ENCODE measurements at places on chromosomes 1 and 21. TPM values are rescaled to one million over a fixed set of nuclear protein-coding genes. Genes with fewer than 3 reads are reported as not detected.

DNA sequence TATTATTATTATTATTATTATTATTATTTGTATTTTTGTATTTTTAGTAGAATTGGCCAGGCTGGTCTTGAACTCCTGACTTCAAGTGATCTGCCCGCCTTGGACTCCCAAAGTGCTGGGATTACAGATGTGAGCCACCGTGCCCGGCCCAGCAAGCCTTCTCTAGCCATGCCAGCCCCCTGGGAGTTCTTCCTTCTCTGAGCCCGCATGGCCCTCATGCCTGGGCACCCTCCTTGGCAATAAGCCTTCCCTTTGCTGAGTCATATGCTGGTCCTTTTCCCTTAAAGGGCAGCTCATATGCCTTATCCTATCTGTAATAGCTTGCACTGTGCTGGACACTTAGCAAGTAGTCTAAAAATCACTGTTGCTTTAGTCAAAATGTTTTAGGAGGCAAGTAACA is 8.5 kb upstream of the NBL1 start:
- H3K4me3 ChIP-seq = no peak overlapping the region
- H3K27me3 ChIP-seq = peaks cover 1% of the 10 kb centered on the region
- no peak overlapping the region for H3K27ac ChIP-seq
- DNase-seq = no peak

DNA sequence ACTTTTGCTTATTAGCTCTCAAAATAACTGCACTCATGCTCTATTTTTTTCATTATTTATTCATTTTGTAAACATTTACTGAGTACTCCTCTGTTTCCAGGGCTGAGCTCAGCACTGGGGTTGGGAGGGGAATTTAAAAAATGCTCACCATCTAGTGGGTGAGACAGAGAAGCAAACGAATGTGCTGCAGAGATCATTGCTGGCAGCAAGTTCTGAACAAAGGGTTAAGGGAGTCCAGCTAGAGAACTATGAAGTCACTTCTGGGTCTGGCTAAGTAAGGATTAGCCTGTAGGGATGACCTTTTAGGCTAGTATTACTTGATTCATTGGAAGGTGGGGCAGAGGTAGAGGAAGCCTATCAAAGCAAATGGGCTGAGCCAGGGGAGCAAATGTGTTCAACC is 99.1 kb upstream of the ZNF644 start:
- no peaks in the 10 kb centered on the region for H3K27me3 ChIP-seq
- H3K4me1 ChIP-seq = peaks cover 11% of the 10 kb centered on the region
- no peak overlapping the region for H3K27ac ChIP-seq
- no peaks in the 10 kb centered on the region for H3K36me3 ChIP-seq
- H3K4me3 ChIP-seq = no peak overlapping the region
- no peak for DNase-seq

GRCh38 chr1:161260376-161261260 is 2.1 kb downstream of the PCP4L1 start:
- peaks cover 43% of the 10 kb centered on the region for H3K27me3 ChIP-seq
- no peak overlapping the region for H3K27ac ChIP-seq
- DNase-seq = no peak
- peaks cover 17% of the 10 kb centered on the region for H3K4me1 ChIP-seq
- H3K4me3 ChIP-seq = no peak overlapping the region

- H3K27ac ChIP-seq = no peak overlapping the region
- H3K4me1 ChIP-seq = peaks cover 8% of the 10 kb centered on the region
- H3K4me3 ChIP-seq = no peak overlapping the region
- H3K27me3 ChIP-seq = no peaks in the 10 kb centered on the region
These were observed 16.4 kb downstream of the COG2 start for GRCh38 chr1:230658691-230659090.

GRCh38 chr1:193709607-193710006 is 523.2 kb upstream of the B3GALT2 start:
- no peaks in the 10 kb centered on the region for H3K4me1 ChIP-seq
- no peak overlapping the region for H3K27ac ChIP-seq
- H3K36me3 ChIP-seq = no peaks in the 10 kb centered on the region
- H3K4me3 ChIP-seq = no peak overlapping the region
- DNase-seq = no peak

DNA sequence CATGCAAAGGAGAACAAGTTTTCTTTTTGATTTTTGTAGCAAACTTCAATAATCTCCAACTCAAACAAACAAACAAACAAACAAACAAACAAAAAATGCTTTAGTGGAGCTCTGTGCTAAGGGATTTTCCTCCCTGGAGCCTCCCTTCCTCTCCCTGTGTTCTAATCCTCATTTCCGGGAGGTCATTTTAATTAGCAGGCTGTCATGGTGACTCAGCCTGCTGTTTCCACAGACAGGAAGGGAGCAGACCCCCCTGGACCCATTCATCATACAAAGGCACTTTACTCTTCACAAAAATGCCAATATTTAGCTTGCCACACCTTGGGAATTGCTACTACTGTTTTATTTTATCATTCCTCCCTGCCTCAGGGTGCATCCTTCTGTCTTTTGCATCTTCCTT is 61.0 kb upstream of the SPATA6 start:
- H3K27me3 ChIP-seq = no peaks in the 10 kb centered on the region
- no peak overlapping the region for H3K4me3 ChIP-seq
- H3K4me1 ChIP-seq = peaks cover 23% of the 10 kb centered on the region
- H3K36me3 ChIP-seq = no peaks in the 10 kb centered on the region
- peak; percentile 30 for DNase-seq
- peak overlapping the region; percentile 36 for H3K27ac ChIP-seq

DNA sequence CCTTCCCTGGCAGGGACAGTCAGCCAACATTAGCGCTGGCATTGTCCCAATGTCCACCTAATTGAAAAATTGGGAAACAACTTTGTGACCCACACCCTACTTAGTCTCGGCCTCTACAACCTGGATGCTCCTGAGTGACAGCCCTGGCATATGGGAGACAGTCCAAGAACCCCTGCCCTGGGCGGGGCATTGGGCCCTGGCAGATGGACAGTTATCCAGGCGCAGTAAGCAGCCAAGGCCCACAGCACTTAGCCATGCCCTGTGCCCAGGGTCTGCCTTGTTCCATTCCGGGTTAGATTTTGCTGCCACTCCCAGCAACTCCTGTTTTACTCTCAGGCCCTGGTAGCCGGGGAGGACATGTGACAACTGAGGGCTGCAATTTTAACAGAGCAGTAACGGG is 50.3 kb downstream of the NFASC start:
- DNase-seq = no peak
- H3K36me3 ChIP-seq = no peaks in the 10 kb centered on the region
- no peak overlapping the region for H3K27ac ChIP-seq
- H3K4me3 ChIP-seq = no peak overlapping the region
- no peaks in the 10 kb centered on the region for H3K27me3 ChIP-seq

GRCh38 chr1:160859166-160859565 is 3.5 kb downstream of the CD244 start:
- no peak overlapping the region for H3K4me3 ChIP-seq
- H3K4me1 ChIP-seq = no peaks in the 10 kb centered on the region
- no peaks in the 10 kb centered on the region for H3K36me3 ChIP-seq
- DNase-seq = no peak

DNA sequence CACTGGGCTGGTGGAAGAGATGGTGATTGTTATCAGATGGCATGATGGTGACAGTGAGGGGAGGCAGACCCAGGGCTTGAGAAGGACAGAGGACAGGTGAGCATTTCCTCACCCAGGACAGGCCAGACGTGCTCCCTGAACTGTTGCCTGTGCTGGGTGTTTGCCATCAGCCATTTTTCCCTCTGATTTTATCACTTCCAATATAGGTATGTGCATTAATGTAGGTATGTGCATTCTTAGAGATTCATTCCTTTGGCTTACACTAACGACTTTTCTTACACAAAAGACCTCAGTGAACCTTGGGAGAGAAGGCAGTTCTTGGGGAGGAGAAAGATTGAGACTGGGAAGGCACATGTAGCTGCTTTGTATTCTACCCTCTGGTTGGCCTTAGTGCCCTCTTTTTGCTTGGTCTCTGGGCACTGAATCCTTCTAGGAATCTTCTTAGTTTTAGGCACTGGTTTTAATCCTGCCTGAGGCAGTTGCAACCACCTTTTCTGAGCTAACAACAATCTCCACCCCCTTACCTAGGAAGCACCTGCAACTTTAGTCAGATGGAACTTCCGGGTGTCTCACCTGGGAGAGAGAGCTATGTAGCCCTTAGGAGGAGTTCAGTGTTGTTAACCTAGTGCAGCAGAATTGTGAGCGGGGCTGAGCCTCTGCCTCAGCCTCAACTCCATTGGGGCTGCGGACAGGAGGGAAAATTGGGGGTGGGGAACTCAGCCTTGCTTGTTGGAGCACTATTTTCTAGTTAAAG is 30.9 kb downstream of the C1orf116 start:
- H3K4me3 ChIP-seq = no peak overlapping the region
- no peaks in the 10 kb centered on the region for H3K27me3 ChIP-seq
- H3K27ac ChIP-seq = no peak overlapping the region
- DNase-seq = no peak

DNA sequence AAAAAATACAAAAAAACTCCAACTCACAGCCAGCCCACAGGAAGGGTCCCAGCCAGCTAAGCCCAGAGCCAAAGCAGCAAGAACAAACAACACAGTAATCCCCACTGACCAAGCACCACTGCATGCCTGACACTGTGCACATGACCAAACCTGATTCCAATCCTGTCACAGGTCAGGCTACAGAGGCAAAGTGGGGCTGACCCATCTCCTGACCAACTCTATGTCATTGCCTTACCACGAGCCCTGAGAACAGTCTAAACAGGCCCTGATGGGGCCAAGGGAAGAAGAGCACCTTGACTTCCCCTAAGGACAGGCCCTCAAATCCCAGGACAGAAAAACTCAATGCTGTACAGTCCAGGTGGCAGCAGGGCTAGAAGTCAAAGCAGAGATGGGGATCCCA is 2.4 kb downstream of the LSS start:
- H3K4me1 ChIP-seq = peaks cover 15% of the 10 kb centered on the region
- no peak for DNase-seq
- no peak overlapping the region for H3K4me3 ChIP-seq
- H3K27ac ChIP-seq = no peak overlapping the region
- H3K36me3 ChIP-seq = peaks cover 2% of the 10 kb centered on the region
- no peaks in the 10 kb centered on the region for H3K27me3 ChIP-seq

DNA sequence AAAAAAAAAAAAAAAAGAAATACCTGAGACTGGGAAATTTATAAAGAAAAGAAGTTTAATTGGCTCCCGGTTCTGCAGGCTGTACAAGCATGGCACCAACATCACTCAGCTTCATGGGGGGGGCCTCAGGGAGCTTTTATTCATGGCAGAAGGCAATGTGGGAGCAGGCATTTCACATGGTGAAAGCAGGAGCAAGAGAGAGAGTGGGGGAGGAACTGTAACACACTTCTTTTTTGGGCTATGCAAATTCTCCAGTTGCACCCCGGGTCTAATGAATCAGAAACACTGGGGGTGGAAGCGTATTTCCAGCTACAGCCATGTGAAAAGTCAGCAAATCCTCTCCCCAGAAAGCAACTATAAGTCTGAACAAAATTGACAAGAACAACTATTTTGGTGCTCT is 11.8 kb upstream of the SOD1 start:
- DNase-seq = no peak
- H3K4me3 ChIP-seq = no peak overlapping the region
- no peaks in the 10 kb centered on the region for H3K36me3 ChIP-seq

DNA sequence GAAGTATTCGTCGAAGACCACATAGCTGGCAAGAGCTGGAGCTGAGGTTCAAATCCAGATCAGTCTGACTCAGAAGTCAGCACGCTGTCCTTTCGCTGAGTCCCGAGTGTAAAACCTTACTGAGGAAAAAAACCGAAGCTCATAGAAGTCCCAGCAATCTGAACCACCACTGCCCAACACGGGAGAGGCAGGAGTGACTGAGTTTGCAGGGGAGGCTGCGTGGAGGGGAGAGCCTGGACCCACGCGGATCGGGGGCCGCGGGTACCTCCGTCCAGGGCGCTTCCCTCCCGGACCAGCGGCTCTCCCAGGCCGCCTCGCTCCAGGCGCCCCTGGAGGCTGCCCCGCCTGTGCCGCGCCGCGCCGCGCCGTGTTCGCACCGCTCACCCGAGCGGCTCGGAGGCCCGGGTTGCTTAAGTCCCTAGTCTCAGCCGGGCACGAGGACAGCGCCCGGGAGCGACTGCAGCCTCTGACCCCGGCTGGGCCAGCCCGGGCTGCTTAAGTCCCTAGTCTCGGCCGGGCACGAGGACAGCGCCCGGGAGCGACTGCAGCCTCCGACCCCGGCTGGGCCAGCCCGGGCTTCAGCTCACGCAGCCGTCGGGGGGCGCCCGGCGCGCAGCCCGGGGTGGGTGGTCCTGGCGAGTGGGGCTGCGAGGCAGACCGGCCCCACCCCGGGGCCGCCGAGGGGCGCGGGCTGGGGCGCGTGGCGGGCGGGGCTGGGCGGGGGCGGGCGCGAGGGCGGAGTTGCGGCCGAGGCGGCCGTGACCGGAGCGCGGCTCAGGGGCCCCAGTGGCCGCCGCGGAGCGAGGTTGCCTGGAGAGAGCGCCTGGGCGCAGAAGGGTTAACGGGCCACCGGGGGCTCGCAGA is at the start of gene ADAMTSL4:
Gene ADAMTSL4 (plus strand): TSS at position 777 of the 864 bp plus-strand sequence. CDS start 2,881 bp downstream, outside the sequence.
- H3K4me1 ChIP-seq = peaks cover 17% of the 10 kb centered on the region
- peaks cover 48% of the 10 kb centered on the region for H3K27me3 ChIP-seq
- H3K27ac ChIP-seq = no peak within 1 kb of the TSS
- peak within 1 kb of the TSS; percentile 65 for H3K4me3 ChIP-seq
- H3K36me3 ChIP-seq = no peaks in the 10 kb centered on the region

DNA sequence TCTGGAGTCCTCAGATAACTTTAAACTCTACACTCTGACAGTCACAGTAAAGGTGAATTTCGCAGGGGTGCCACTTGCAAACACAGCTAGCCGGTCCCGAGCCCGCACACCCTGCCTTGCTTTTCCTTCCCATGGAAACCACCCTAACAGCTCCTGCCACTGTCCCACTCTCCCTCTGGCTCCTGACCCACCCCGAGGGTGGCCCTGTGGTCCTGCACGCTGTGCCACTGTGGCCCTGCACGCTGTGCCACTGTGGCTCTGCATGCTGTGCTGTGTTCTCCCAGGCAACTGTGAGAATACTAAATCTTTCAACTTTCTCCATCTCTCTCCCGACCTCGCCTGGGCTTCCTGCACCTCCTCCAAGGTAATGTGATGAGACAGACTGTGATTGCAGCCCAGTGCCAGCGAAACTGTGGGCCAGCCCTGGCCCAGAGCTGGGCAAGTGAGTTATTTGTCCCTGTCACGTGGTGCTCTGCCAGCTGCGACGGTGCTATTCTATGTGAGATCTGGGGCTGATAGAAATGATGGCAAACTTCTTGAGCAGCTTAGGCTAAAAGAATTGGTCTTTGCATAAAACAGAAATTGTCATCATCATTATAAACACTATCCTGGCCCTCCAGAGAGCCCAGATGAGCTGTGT is 63.4 kb upstream of the TARBP1 start:
- no peaks in the 10 kb centered on the region for H3K36me3 ChIP-seq
- H3K4me1 ChIP-seq = peaks cover 11% of the 10 kb centered on the region
- H3K4me3 ChIP-seq = no peak overlapping the region
- DNase-seq = no peak
- no peak overlapping the region for H3K27ac ChIP-seq

ORC1 gene
- total RNA-seq = 47.4 TPM

TENT5C gene
- total RNA-seq = 0.39 TPM

ATP6V0B gene
- 71.2 TPM for total RNA-seq

INAVA gene
- 63.1 TPM for total RNA-seq

PLCH2 gene
- total RNA-seq = 0.54 TPM

FBXO2 gene
- 0.56 TPM for total RNA-seq

NR1I3 gene
- not detected for total RNA-seq

SPATA21 gene
- total RNA-seq = not detected

S100A8 gene
- total RNA-seq = not detected

CFHR5 gene
- not detected for total RNA-seq
